Endodermal cell (in vitro differentiated cells): ENCODE measurements at places on chromosomes 6 and 20.

DNA sequence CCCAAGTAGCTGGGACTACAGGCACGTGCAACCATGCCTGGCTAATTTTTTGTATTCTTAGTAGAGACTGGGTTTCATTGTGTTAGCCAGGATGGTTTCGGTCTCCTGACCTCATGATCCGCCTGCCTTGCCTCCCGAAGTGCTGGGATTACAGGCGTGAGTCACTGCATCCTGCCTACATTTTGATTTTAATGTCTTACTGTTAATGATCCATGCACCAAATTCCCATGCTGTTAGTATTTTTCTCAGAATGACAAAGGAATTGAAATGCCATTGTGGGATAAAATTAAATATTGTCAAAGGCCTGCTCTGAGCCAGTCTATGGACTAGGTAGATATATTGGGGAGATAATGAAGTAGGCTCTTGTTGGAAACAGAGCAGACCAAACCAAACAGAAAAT is 28.2 kb downstream of the CBFA2T2 start:
- H3K4me1 ChIP-seq = no peaks in the 10 kb centered on the region
- H3K27me3 ChIP-seq = no peaks in the 10 kb centered on the region
- H3K4me3 ChIP-seq = no peak overlapping the region
- no peak for DNase-seq
- no peaks in the 10 kb centered on the region for H3K36me3 ChIP-seq
- no peak overlapping the region for H3K27ac ChIP-seq

DNA sequence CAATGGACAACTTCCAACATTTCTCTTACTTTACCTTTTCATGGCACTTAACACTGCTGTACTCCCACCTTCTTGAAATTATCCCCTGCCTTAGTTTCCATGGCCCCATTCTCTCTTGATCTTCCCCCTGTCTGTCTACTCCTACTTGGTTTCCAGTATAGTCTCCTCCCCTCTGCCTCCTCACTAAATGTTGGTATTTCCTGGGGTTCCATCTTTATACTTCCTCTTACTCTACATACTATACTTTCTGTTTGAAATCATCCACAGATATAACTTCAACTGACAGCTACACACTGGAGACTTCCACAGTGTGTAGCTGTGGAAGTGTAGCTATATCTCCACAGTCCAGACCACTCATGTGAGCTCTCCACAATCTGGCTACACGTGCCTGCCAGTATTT is 13.5 kb downstream of the ZHX3 start:
- H3K4me1 ChIP-seq = no peaks in the 10 kb centered on the region
- H3K27me3 ChIP-seq = no peaks in the 10 kb centered on the region
- DNase-seq = no peak
- H3K4me3 ChIP-seq = no peak overlapping the region
- no peak overlapping the region for H3K27ac ChIP-seq
- H3K36me3 ChIP-seq = no peaks in the 10 kb centered on the region

GRCh38 chr6:110511401-110511800 is 35.0 kb upstream of the SLC22A16 start:
- DNase-seq = peak; percentile 88
- no peak overlapping the region for H3K4me3 ChIP-seq
- H3K4me1 ChIP-seq = no peaks in the 10 kb centered on the region
- H3K36me3 ChIP-seq = no peaks in the 10 kb centered on the region
- no peaks in the 10 kb centered on the region for H3K27me3 ChIP-seq

DNA sequence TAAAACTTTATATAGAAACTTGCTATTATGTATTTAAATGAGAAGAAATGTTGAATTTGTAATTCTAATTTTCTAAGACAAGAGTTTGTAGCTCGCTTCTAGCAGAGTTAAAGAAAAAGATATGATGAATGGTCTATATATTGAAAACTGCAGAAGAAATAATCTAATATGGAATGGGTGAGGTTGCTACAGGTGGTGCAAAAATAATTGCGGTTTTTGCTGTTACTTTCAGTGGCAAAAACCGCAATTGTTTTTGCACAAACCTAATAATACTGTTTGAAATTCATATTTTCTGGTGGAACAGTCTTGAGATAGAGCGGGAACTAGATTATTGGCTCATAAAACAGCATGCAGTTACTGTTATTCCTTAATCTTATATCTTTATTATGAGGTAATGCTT is 23.9 kb downstream of the EYA4 start:
- H3K4me1 ChIP-seq = no peaks in the 10 kb centered on the region
- no peak for DNase-seq
- H3K4me3 ChIP-seq = no peak overlapping the region
- no peak overlapping the region for H3K27ac ChIP-seq

GRCh38 chr6:37372116-37372515 is 18.3 kb downstream of the RNF8 start:
- no peak overlapping the region for H3K27ac ChIP-seq
- no peak overlapping the region for H3K4me3 ChIP-seq
- peaks cover 11% of the 10 kb centered on the region for H3K4me1 ChIP-seq
- DNase-seq = no peak
- H3K27me3 ChIP-seq = no peaks in the 10 kb centered on the region
- H3K36me3 ChIP-seq = peaks cover 98% of the 10 kb centered on the region

DNA sequence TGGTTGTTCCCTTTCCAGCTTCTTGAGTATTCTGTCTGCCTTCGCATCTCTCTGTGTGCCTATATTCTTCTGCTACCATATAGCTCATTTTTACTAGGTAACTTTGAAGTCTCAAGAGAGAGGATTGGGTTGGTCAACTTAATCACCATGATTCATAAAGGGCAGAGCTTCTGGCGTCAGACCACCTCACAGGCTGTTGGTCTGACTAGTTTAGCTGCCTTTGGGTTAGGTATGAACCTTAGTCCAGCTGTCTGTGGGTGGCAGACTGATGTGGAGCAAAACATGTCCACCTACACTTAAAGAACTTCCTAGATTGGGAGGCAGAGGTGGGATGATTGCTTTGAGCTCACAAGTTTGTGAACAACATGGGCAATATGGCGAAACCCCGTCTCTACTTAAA is 192.2 kb upstream of the SGK1 start:
- H3K27ac ChIP-seq = no peak overlapping the region
- no peaks in the 10 kb centered on the region for H3K27me3 ChIP-seq
- no peak overlapping the region for H3K4me3 ChIP-seq
- no peaks in the 10 kb centered on the region for H3K4me1 ChIP-seq
- no peak for DNase-seq

DNA sequence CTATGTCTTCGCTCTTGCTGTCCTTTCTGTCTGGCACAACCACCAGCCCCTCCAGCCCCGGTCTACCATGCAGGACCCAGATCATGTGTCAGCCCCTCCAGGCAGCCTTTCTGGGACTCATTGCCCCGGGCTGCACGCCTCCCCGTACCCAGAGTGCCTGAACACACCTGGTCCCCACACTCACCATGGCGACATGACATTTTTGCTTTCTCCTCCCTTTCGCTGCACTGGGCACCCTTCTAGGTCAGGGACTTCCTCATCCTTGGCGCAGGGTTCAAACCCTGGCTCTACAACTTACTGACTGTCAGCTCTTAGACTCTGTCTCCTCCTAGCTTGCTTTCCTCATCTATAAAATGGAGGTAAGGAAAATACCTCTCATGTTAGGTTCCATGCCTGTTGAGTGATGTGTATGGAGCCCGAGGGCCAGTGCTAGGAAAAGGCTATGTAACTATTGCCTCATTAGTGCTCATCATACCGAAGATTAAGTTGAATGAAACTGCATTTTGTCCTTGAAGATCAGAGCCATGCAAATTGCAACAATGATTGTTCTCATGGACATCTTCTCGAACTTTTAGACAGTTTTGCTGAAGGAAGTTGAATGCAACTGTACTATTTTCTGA is 49.7 kb upstream of the TIAM2 start:
- no peak for DNase-seq
- H3K27ac ChIP-seq = no peak overlapping the region
- H3K4me1 ChIP-seq = no peaks in the 10 kb centered on the region
- no peaks in the 10 kb centered on the region for H3K27me3 ChIP-seq
- no peak overlapping the region for H3K4me3 ChIP-seq

- H3K4me1 ChIP-seq = no peaks in the 10 kb centered on the region
- H3K4me3 ChIP-seq = no peak overlapping the region
- no peaks in the 10 kb centered on the region for H3K36me3 ChIP-seq
- no peaks in the 10 kb centered on the region for H3K27me3 ChIP-seq
Measured at GRCh38 chr6:20238688-20239587, 26.7 kb upstream of the MBOAT1 start.

DNA sequence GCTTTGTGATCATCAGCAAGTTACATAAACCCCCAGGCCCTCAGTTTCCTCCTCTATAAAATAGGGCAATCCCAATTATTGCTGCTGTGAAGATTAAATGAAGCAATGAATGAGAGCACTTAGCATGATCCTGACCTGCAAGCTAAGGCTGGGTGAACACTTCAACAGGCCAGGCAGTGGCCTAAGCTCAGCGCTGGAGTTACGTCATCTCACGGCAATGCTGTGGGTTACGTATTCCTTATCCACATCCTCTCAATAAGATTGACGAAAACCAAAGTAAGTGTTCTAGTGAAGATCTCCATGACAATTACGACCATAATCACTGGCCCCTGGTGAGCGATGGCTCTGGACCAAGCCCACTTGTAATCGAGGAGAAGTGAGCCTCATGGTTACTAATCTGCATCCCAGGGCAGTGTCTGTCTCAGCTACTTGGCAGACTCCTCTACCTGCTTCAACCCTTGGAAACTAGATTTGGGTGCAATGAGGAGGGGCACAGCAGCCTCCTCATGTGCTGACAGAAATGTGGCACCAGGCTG is 274.1 kb upstream of the ARID1B start:
- no peak overlapping the region for H3K27ac ChIP-seq
- no peak overlapping the region for H3K4me3 ChIP-seq
- no peaks in the 10 kb centered on the region for H3K27me3 ChIP-seq
- H3K36me3 ChIP-seq = no peaks in the 10 kb centered on the region

GRCh38 chr6:74041420-74041819 is 345.4 kb downstream of the CD109 start:
- no peaks in the 10 kb centered on the region for H3K36me3 ChIP-seq
- no peaks in the 10 kb centered on the region for H3K27me3 ChIP-seq
- no peak overlapping the region for H3K4me3 ChIP-seq
- H3K4me1 ChIP-seq = no peaks in the 10 kb centered on the region
- H3K27ac ChIP-seq = no peak overlapping the region
- DNase-seq = peak; percentile 76

GRCh38 chr20:10402938-10403608 is 30.9 kb downstream of the MKKS start:
- DNase-seq = no peak
- no peak overlapping the region for H3K4me3 ChIP-seq
- H3K36me3 ChIP-seq = peaks cover 3% of the 10 kb centered on the region
- H3K27me3 ChIP-seq = no peaks in the 10 kb centered on the region

- H3K4me1 ChIP-seq = no peaks in the 10 kb centered on the region
- no peaks in the 10 kb centered on the region for H3K36me3 ChIP-seq
- H3K4me3 ChIP-seq = no peak overlapping the region
- H3K27me3 ChIP-seq = no peaks in the 10 kb centered on the region
Measured at GRCh38 chr6:33720998-33721397, 9.5 kb upstream of the UQCC2 start.

DNA sequence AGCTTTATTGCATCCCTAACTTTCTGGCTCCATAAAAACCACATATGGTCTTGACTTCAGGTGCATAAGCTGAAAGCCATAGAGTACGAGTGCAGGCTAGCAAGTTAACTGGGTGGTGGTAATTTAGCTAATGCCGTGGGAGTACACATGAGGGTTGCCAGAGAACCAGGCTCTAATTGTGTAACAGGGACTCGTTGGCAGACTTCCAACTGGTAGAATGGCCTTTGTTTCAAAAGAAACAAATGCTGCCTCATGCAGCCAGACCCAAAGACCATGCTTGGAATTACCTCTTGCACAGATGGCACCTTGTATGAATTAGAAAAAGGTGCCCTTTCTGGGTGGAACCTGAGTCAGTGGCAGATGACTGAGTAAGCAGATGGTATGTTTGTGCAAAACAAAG is 73.2 kb downstream of the LY86 start:
- no peak overlapping the region for H3K27ac ChIP-seq
- H3K4me1 ChIP-seq = no peaks in the 10 kb centered on the region
- H3K4me3 ChIP-seq = no peak overlapping the region

DNA sequence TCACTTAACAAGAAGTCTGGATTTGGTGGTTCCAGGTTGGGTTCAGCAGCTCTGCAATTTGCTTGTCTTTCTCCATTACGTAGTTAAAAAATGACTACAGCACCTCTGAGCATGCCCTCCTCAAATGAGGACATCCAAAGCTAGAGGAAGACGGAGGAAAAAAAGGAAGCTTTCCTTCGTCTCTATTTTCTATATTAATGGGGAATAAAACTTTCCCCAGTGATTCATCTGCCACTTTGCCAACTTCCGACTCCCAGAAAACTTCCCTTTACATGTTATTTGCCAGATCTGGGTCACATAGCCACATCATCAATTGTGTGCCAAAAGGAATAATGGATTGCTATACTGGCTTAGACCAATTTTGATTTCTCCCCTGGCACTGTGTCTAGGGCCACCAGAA is 69.5 kb downstream of the ZFAND3 start:
- DNase-seq = no peak
- no peaks in the 10 kb centered on the region for H3K4me1 ChIP-seq
- no peaks in the 10 kb centered on the region for H3K36me3 ChIP-seq
- H3K4me3 ChIP-seq = no peak overlapping the region
- H3K27ac ChIP-seq = no peak overlapping the region

- no peak overlapping the region for H3K27ac ChIP-seq
- H3K4me1 ChIP-seq = peaks cover 6% of the 10 kb centered on the region
- H3K36me3 ChIP-seq = peaks cover 2% of the 10 kb centered on the region
- H3K4me3 ChIP-seq = no peak overlapping the region
- H3K27me3 ChIP-seq = no peaks in the 10 kb centered on the region
Measured at GRCh38 chr6:12150812-12151432, 138.8 kb downstream of the HIVEP1 start.

- H3K4me1 ChIP-seq = peaks cover 6% of the 10 kb centered on the region
- H3K4me3 ChIP-seq = no peak overlapping the region
- no peak for DNase-seq
- no peak overlapping the region for H3K27ac ChIP-seq
- no peaks in the 10 kb centered on the region for H3K27me3 ChIP-seq
Measured at GRCh38 chr20:14342918-14343317, 5.5 kb upstream of the FLRT3 start.

DNA sequence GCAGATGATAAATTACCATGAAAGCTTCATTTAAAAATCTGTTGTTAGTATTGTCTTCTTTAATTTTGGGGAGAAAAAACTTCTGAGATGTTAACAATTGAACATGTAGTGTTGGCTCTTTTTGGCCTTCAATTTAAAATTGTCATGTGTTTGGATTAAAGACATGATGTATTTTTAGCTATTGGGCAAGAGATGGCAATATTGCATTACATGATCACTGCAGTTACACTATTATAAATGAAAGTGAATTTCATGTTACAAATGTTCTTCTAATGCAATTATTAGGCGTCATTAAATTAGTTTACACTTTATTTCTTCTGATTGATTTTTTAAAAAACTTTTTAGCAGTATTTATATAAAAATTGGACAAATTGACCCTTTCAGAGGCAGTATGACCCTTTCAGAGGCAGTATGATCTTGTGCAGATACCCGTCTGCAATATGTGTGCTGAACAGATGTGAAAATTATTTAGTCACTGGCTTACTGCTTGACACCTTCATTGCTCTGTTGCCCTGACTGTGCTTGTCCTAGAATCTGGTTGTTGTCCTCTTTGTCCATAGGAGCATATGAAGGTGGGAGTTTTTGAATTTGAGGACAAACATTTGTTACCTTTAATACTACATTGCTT is 25.8 kb downstream of the CDKAL1 start:
- H3K27ac ChIP-seq = no peak overlapping the region
- peaks cover 5% of the 10 kb centered on the region for H3K36me3 ChIP-seq
- no peak for DNase-seq

GRCh38 chr6:145147981-145148749 is 587.2 kb downstream of the EPM2A start:
- H3K27ac ChIP-seq = no peak overlapping the region
- no peak overlapping the region for H3K4me3 ChIP-seq
- DNase-seq = no peak
- no peaks in the 10 kb centered on the region for H3K27me3 ChIP-seq
- no peaks in the 10 kb centered on the region for H3K4me1 ChIP-seq
